ENCODE measurements at places on chromosomes 4 and X.

DNA sequence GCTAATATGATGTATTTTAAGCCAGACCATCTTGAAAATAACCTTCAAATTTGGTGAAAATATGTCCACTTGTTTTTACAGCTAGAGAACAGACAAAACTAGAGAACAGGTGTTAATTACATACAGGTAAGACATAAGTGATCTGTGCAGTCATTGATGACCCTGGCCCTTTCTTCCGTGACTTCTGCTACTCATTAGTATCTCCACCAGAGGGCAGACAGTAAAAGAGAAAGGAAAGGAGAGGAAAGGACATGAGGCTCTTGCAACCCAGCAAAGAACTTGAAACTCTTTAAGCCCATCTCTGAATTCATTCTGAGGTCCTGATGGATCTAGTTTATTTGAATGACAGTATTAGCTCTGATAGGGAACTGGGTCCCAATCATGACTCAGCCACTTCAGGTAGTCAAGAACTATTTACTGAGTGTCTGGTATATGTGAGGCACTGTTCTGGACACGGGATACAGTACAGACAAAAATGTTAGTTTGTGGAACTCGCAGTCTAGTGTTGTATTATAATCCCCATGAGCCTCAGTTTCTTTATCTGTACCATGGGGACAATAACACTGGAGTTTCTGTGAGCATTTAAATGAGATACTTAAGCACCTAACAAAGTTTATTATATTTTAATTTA, 121.0 kb upstream of the TEX13D start:
- peak; percentile 22 for DNase-seq

- DNase-seq: no peak
Observed at GRCh38 chrX:17546356-17546755, 171.4 kb downstream of the NHS start.

- no peak for DNase-seq
Observed at GRCh38 chr4:96972920-96973319, 1133.0 kb downstream of the PDHA2 start.

DNA sequence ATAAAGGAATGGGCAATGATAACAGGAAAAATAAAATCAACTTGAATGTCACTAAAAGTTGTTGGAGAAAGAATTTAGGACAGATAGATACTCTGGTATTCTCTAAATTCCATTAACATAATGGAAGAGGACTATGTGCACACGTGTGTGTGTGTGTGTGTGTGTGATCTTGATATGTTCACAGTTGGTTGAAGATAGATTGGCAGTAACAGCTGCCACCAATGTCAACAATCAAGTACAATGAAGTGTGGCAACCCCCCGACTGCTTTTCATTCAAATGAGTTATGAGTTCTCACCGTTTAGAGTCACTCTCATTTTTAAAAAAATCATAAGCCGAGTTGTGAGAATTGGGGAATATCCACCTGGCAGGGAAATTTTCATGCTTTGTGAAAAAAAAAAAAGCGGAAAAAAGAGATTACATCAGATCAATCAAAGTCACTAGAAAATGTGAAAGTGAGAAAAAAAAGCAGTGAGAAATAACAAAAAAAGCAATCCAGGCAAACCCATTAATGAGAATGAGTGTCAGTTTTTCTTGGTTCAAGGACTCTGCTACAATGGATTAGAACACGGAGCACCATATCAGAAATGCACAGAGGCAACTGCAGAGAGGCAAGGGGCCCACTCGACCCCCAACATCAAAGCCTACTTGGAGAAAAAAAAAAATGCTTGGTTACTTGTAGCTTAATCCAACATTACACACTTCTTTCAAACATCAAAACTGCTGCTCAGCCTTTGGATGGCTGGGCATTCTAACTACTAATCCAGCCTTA, 414.9 kb upstream of the PITX2 start:
- no peak for DNase-seq

DNA sequence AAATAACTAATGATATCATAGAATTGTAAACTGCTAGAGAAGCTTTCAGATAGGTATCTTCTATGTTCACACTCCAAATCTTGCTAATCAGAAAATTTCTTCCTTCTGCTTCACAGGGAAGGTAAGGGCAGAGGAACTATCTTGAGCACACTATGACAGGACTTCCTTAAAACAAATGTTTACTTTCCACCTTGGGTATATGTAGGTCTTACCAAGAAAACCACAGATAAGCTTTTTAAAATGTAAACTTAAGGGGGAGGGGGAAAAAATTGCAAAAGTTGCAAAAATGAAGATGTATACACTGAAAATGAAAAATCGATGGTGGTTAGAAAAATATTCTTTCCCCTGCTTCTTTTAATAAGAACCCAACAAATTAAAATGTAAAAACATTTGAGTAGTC, 30.9 kb downstream of the YTHDC1 start:
- no peak for DNase-seq

- peak; percentile 16 for DNase-seq
Observed at GRCh38 chrX:130120321-130120731, 10.0 kb upstream of the ELF4 start.

GRCh38 chrX:40082447-40083119, 15.2 kb downstream of the BCOR start:
- no peak for DNase-seq

- DNase-seq: no peak
Observed at GRCh38 chrX:314049-314448, 4.5 kb downstream of the GTPBP6 start.

GRCh38 chr4:53043891-53044650, 182.0 kb downstream of the RASL11B start:
- DNase-seq: no peak

DNA sequence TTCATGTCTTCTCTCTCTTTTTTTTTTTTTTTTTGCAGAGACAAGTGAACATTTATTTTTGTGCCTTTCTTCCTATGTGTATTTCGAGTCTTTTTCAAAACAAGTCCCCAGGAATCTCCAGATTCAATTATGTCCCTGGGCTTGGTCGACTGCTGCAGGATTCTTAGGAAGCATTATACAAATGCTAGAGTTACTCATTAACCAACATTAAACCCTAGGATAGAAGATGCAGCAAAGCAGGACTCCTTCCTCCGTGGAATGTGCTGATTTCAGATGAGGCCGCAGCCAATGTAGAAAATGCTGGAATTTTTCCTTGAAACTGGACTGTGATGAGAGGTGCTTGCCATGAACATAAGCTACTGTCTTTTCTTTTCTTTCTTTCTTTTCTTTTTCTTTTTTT, 3.4 kb downstream of the ZNF81 start:
- DNase-seq: no peak

GRCh38 chr4:139515531-139515958, 40.5 kb downstream of the SETD7 start:
- DNase-seq: no peak

DNA sequence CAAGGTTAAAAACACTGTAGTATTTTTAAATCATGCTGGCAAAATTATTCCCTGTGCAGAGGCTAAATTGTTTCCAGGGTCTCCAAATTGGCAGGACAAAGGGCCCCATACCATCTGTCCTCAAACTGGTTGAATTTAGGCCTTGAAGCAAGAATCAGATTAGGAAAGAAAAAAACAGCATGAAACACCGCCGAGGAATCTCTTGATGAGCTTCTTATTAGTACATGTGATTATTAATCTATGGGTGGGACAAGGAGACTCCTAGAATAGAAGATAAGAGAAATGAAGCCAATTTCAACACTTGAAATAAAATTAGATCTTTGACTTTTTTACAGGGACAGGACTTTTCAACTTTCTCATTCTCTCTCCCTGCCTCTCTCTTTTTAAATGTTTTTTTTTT, 7.1 kb upstream of the CLNK start:
- DNase-seq: no peak

- DNase-seq: no peak
Observed at GRCh38 chr4:8871417-8872401, at the start of gene HMX1. TSS of gene HMX1 (minus strand) at chr4:8871839. CDS start at chr4:8871614, 225 bp downstream.

DNA sequence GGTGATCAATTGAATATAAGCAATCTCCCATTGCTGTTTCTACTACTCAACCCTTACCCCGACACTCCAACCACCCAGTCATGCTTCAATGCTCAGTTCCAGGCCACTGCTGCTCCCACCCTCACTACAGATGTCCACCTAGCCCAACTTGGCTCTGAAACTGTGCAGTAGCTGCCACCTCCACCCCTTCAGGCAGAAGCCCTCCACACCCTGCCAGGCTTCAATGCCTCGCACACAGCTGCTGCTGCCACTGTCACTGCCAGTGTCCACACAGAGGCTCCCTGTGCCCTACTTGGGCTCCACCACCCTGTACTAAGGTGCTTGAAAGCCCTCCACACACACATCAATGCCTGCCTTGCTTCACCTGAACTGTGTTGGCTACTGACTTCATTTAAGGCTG, 34.6 kb downstream of the LAMTOR3 start:
- DNase-seq: no peak

GRCh38 chrX:118904218-118904617, 70.2 kb upstream of the LONRF3 start:
- DNase-seq: no peak

- DNase-seq: no peak
Observed at GRCh38 chr4:54482529-54483200, 175.1 kb upstream of the KIT start.

- DNase-seq: no peak
Observed at GRCh38 chr4:4685810-4686795, 144.3 kb upstream of the STX18 start.

- DNase-seq: no peak
Observed at GRCh38 chrX:65874765-65875164, 165.1 kb downstream of the VSIG4 start.

- peak; percentile 47 for DNase-seq
Observed at GRCh38 chr4:128812442-128813235, 3.1 kb downstream of the JADE1 start.

GRCh38 chrX:136907621-136908020, 27.1 kb upstream of the RBMX start:
- no peak for DNase-seq

- DNase-seq: no peak
Observed at GRCh38 chrX:9379697-9380551, 84.9 kb upstream of the TBL1X start.

DNA sequence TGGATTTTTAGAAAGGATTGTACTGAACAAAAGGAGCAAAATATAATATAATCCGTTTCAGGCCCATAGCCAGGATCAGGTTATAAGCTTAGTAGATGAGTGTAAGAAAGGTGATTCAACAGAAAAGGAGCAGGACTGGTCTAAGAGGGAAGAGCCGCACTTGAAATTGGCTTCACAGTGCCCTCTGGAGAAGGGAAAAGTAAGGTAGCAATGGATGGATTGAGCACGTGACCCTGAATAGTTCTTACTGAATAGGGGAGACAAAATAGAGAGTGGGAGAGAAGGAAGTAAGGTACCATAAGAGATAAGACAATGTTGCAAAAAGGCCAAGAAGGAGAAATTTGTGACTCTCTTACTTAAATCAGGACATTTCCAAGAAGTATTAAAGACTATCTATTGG, 15.6 kb downstream of the CXorf66 start:
- no peak for DNase-seq

DNA sequence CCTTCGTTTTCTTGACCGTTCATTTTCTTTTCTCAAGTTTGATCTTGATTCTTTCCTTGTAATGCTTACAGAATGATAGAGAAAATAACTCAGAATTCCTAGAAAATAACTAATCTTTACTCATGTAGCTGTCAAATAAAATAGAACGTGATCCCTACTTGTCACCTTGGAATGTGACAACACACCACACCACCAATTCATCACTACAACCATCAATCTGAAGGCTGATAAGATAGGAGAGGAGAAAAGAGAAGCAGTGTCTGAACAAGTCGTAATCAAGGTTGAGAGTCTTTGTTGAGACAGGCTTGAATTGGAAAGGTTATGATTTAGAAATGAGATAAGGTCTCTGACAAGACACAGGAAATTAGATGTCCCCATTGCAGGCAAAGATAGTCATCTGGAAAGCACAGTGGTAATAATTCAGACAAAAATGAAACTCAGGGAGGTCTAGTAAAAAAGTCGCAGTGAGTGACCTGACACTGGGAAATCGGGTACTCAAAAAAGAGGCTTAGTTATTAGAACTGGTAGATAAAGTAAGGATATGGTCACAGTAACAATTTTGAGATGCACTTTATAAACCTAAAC, 456.2 kb downstream of the FAT4 start:
- DNase-seq: no peak
